Stimulated activated naive B cell treated with anti-CD40 and anti-IgM and Interleukin-4, amounts not matched to agents 10 μg/mL and 1 μg/mL and 100 μg/mL, for 72 hours (primary cell): ENCODE measurements at places on chromosomes 3 and 15.

- H3K4me1 ChIP-seq = no peaks in the 10 kb centered on the region
- no peak overlapping the region for H3K27ac ChIP-seq
- no peak overlapping the region for H3K4me3 ChIP-seq
- DNase-seq = no peak
Measured at GRCh38 chr15:75661100-75661755, 13.5 kb downstream of the SNX33 start.

GRCh38 chr3:100099621-100100020, 14.7 kb downstream of the FILIP1L start:
- DNase-seq = no peak
- no peaks in the 10 kb centered on the region for H3K27me3 ChIP-seq
- H3K4me3 ChIP-seq = no peak overlapping the region
- peaks cover 21% of the 10 kb centered on the region for H3K36me3 ChIP-seq

DNA sequence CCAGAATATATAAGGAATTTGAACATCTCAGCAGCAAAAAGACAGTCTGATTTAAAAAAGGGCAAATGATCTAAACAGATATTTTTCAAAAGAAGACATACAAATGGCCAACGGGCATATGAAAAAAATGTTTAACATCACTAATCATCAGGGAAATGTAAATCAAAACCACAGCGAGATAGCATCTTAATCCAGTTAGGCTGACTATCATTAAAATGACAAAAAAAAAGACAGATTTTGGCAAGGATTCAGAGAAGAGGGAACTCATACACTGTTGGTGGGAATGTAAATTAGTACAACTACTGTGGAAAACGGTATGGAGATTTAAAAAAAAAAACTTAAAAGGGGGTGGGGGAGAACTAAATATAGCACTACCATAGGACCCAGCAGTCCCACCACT, 47.9 kb downstream of the RNF13 start:
- no peak overlapping the region for H3K27ac ChIP-seq
- H3K27me3 ChIP-seq = no peaks in the 10 kb centered on the region
- no peak for DNase-seq
- no peak overlapping the region for H3K4me3 ChIP-seq
- peaks cover 8% of the 10 kb centered on the region for H3K4me1 ChIP-seq
- H3K36me3 ChIP-seq = peaks cover 21% of the 10 kb centered on the region

- no peak overlapping the region for H3K4me3 ChIP-seq
- peaks cover 11% of the 10 kb centered on the region for H3K4me1 ChIP-seq
- peaks cover 47% of the 10 kb centered on the region for H3K36me3 ChIP-seq
- DNase-seq = no peak
- H3K27ac ChIP-seq = peak overlapping the region; percentile 7
Measured at GRCh38 chr15:82894971-82895520, 57.5 kb downstream of the HOMER2 start.

- DNase-seq = peak; percentile 19
- H3K27ac ChIP-seq = no peak overlapping the region
- peak overlapping the region; percentile 47 for H3K4me3 ChIP-seq
- peaks cover 39% of the 10 kb centered on the region for H3K4me1 ChIP-seq
- no peaks in the 10 kb centered on the region for H3K27me3 ChIP-seq
Measured at GRCh38 chr3:106333911-106334618, 465.3 kb upstream of the CBLB start.

DNA sequence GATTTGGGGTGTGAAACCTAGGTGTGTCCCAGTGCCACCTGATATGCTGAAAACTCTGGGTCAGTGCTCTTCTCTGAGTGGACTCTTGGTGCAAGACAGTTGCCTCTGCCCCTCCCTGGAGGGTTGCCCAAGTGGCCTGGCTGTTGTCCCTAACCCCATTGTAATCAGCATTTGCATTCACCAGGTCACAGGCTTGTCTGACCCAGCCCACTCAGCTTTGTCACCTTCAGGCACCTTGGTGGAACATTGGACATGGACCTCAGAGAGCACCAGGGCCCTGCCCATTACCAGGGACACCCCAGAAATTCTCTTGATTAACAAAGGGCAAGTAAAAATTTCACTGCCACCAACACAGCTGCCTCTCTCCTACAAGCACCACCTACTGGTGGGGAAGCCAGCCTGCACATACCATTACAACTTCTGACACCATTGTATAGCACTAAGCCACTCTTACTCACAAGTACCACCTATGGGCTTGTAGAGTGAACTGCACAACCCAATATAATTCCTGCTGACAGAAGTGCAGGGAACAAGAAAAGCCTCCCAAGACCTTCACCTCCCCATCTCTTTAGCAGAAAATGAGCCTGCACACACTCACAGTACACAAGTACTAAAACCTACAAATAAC, 324.6 kb downstream of the EPHA6 start:
- H3K4me1 ChIP-seq = no peaks in the 10 kb centered on the region
- no peak overlapping the region for H3K4me3 ChIP-seq
- no peak overlapping the region for H3K27ac ChIP-seq
- DNase-seq = no peak

GRCh38 chr3:158330870-158331269, 221.0 kb downstream of the RSRC1 start:
- no peak overlapping the region for H3K4me3 ChIP-seq
- H3K27me3 ChIP-seq = no peaks in the 10 kb centered on the region
- no peak for DNase-seq
- peaks cover 32% of the 10 kb centered on the region for H3K36me3 ChIP-seq
- peaks cover 2% of the 10 kb centered on the region for H3K4me1 ChIP-seq

DNA sequence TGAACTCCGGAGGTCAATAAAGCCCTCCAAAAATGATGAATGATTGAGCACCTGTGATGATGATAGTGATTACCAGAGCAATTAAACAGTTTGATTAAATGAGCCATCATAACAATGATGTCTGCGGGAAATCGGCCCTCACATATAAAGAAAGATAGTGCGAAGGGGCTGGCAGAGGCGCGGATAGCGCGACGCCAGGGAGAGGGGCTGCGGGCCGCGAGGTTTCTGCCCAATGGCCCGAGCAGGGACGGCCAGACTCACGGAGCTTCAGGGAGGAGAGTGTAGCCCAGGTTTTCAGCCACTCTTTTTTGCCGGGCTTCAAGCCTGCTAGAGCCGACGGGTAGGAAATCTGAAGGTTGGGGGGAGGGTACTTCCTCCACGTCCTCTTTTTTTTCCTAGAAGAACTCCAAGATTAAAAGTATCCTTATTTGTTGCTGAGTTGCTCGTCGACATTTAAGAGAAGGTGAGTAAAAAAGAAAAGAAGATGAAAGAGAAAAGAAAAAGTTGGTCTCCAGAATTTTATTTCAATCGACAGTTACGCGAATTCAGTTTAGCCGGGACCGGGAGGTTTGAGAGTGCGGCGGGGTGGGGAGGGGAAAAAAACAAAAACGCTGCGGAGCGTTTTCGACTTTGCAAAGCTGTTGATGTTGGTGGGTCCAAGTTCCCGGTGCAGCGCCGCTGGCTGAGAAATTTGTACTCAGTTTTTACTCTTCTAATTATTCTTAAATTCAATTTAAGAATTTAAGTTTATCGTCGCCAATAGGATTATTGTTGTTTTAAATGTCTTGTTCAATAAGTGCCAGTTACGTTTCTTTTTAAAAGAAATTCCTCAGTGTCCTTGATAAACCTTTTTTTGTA, 2.2 kb upstream of the MEIS2 start:
- H3K27me3 ChIP-seq = peaks cover 75% of the 10 kb centered on the region
- H3K4me1 ChIP-seq = peaks cover 32% of the 10 kb centered on the region
- H3K4me3 ChIP-seq = peak overlapping the region; percentile 61
- H3K27ac ChIP-seq = peak overlapping the region; percentile 88

DNA sequence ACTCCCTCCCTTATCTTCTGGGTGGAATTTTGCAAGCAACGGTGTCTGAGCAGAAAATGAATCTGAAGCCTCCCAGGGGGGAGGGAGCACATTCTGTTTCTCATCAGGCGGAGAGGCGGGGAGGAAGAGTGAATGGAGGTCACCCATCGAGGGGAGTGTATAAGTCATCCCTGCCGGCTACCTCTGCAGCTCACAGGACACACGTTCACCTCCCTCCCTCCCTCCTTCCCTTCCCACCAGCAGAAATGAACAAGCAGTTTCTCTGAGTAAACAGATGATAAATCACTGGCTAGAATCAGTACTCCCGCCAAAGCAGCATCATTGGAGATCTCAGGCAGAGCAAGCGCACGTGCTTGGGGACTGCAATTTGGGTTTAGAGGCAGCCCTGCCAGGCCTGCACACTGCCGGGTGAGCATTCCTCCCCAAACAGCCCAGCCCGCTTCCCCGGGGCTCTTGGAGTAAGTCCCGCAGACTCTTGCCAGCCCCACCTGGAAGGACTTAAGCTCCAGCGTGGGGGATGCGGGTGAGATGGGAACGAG, 38.3 kb downstream of the CPN2 start:
- no peak for DNase-seq
- H3K27ac ChIP-seq = no peak overlapping the region

DNA sequence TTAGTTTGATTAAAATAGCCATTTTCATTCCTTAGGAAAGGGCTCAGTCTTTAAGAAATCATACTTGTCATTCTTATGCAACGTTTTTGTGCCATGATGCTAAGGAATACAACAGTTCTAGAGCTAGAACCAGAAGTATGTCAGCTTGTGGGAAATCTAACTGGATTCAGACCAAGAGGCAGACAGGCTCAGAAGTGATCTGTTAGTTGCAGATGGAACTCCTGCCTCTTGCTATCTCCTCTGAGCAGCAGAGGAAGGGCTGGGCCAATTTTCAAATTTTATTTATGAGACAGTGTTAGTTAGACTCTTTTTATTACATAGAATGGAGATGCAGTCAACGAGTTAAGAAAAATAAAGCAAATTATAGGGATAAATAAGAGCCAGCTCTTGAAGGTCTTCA, 48.5 kb upstream of the RYR3 start:
- H3K27me3 ChIP-seq = no peaks in the 10 kb centered on the region
- no peak for DNase-seq
- no peak overlapping the region for H3K27ac ChIP-seq
- no peak overlapping the region for H3K4me3 ChIP-seq
- H3K36me3 ChIP-seq = no peaks in the 10 kb centered on the region

DNA sequence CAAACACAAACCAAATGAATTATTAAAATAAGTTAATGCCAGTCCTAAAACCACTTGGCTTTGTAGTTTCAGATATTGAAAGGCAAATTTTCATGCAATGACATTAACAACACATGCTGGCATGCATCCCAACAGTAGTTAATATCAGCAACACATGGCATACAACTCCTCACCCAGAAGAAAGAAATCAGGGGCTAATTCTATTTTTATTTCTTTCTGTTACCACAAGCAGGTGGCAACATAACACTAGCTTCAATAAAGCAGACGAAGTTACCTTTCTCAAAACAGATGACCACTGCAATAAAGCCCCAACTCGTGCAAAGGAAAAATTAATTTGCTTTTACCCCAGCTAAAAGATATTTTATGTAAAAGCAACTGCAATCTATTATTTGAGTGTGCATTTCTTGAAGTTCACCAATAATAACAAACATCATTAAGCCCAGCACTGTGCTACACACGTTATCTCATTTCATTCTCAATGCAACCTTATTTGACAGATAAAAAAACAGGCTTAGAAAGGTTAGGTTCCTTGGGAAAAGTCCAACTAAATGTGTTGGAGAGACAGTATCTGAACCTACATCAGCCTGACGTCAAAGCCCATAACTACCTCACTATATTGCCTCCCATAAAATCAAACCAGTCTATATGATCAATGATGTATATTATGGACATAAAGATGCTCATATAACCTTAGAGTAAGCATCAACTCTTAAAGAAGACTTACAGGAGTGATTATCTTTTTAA, 2.8 kb downstream of the TOP2B start:
- DNase-seq = no peak
- peaks cover 60% of the 10 kb centered on the region for H3K4me1 ChIP-seq
- peak overlapping the region; percentile 56 for H3K4me3 ChIP-seq
- no peaks in the 10 kb centered on the region for H3K27me3 ChIP-seq

- no peak overlapping the region for H3K4me3 ChIP-seq
- H3K4me1 ChIP-seq = peaks cover 13% of the 10 kb centered on the region
- DNase-seq = no peak
- H3K36me3 ChIP-seq = peaks cover 34% of the 10 kb centered on the region
Measured at GRCh38 chr3:71288269-71288930, 295.1 kb downstream of the FOXP1 start.

DNA sequence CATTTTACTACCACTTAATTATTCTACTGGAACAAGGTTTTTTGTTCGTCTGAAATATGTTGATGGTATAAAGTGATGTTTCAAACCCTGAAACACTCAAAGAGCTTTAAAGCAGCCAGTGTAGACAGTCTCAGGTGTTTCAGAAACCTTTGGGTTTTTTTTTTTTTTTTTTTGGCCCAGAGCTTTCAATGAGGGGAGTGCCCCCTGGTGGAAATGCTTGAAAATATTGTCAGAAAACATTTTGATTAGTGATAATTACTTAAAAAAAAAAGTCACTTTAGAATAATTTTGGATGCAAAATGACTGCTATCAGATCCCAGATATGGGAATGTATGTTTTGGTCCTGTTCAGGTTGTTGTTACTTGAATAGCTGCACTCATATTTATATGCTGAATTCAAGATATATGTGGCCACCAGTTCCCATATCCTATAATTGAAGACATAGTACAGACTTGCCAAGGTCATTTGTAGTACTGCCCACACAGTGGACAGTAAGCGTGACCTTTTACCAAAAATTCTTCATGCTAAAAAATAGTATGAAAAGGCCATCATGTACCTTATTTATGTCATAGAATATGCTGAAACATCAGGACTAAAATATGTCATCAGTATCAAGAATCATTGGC, 35.9 kb downstream of the SATB1 start:
- DNase-seq = no peak
- H3K4me1 ChIP-seq = peaks cover 1% of the 10 kb centered on the region
- H3K4me3 ChIP-seq = no peak overlapping the region

GRCh38 chr3:178043084-178043483, 493.2 kb upstream of the KCNMB2 start:
- H3K4me1 ChIP-seq = no peaks in the 10 kb centered on the region
- no peak overlapping the region for H3K27ac ChIP-seq
- DNase-seq = no peak

- DNase-seq = no peak
- no peaks in the 10 kb centered on the region for H3K36me3 ChIP-seq
- H3K27me3 ChIP-seq = peaks cover 64% of the 10 kb centered on the region
- peaks cover 27% of the 10 kb centered on the region for H3K4me1 ChIP-seq
Measured at GRCh38 chr15:32716915-32717425, 834 bp upstream of the GREM1 start.

DNA sequence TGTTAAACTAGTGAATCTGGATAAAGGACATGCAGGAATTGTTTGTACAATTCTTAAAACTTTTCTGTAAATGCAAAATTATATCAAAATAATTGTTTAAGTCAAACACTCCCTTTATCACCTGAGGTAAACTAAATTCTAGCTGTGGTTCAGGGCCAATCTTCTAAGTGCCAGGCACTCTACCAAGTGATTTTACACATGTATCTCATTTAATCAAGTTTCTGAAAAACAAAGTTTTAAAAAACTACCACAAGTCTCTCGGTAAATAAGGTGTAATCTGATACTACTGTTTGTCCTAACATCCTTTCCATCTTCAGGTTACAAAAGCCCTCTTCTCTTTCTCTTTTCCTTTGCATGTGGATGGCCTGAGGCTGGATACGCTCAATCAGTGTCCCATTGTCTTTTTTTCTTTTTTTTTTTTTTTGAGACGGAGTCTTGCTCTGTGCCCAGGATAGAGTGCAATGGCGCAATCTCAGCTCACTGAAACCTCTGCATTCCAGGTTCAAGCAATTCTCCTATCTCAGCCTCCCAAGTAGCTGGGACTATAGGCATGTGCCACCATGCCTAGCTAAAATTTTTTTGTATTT, 19.3 kb downstream of the IFT80 start:
- DNase-seq = no peak
